ENCODE measurements at places on chromosomes 16 and 17.

- no peak for DNase-seq
These were observed 4.2 kb downstream of the ASPA start for GRCh38 chr17:3479988-3480387.

DNA sequence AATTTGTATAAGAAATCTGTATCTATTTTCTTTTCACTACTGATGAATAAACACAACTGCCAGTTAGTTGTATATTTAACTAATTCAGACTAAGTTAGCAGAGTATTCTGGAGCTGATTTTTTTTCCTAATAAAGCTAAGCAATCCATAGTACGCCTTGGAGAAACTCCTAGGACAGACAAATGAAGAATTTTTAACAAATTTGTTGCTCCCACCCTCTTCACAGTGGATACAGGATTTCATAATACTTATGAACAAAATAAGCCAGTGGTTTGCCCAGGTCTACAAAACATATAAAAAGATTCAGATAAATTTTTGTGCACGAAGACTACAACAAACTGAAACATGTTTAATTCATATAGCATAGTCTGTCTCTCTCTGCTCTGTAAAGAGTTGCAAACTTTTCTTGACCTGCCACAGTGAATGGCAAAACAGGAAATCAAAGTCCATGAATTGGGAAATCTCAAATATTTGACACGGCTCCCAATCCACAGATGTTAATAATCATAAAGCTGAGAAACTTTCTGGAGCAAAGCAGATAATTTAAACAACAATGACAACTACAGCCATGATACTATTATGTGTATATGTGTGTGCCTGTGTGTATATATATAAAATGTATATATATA is 594 bp upstream of the ABCA6 start:
- peak; percentile 31 for DNase-seq

- no peak for DNase-seq
These were observed 42.9 kb upstream of the IRF8 start for GRCh38 chr16:85856079-85856478.

DNA sequence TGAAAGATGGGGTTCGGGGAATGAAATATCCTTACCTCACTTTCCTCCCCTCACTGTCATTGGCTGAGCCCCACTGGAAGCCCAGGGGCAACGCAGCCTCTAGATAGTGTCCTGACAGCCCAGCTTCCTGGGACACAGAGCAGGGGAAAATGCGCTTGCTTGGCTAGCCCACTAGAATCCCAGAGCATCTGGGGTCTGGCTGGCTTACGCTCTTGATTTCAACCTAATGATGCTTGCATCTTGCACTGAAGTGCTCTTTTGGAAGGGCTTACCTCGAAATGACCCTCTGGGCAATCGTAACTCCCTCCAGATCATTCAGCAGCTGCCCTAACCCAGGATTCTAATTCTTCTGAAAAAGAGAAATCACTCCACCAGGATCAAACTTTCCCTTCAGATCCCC is 147.6 kb downstream of the SOX9 start:
- no peak for DNase-seq

DNA sequence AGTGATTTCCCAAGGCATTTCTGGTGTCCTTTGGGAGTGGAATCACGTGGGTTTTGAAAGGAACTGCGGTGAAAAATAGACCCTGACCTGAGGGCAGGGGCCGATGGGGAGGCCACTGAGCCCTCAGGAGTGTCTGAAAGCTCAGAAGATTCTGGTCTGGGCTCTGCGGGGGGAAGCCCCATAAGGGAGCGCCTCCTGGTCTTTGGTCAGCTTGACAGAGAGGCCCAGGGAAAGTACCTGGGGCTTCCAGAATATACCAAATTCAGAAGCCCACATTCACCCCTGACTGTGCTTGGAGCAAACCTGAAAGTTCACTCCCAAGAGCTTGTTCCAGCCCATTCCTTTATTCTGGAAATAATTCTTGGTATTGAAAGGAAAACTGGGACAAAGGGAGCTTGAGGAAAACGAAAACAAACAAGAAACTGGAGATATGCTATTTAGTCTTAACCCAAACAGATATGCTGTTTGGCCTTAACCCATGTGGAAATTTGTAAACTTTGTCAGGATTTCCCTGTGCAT is 23.2 kb upstream of the NAGLU start:
- no peak for DNase-seq
